NCI-H226 (cell line): ENCODE measurements at places on chromosomes 5 and 9.
A peak's percentile ranks its signal among the peaks of the same experiment; 100 is the strongest.

DNA sequence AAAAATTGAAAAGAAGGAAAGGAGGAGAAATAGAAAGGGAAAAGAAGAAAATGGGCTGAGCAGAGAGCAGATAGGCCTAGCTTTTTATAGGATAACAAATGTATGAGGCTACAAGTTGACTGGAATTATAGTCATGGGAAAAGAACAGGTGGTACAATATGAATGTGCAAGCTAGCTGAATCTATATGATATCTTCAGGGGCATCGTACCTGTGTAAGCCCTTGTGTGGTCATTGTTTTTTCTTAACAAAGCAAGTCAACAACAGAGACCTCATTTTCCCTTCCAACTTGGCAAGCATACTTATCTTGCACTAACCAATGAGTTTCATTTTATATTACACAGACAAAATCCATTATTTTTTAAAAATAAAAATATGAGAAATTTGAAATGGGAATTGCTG lies 259.2 kb downstream of the KCTD16 start:
- DNase-seq = no peak

GRCh38 chr5:110757118-110757729 lies 18.4 kb downstream of the SLC25A46 start:
- DNase-seq = no peak

GRCh38 chr9:80995759-80996158 lies 693.6 kb downstream of the TLE1 start:
- peak; percentile 84 for DNase-seq

GRCh38 chr9:19451240-19452087 lies 42.7 kb downstream of the ACER2 start:
- no peak for DNase-seq
